ENCODE measurements at places on chromosomes 2 and 18. TPM values are rescaled to one million over a fixed set of nuclear protein-coding genes. Genes with fewer than 3 reads are reported as not detected.

GRCh38 chr18:36761186-36761698, 67.6 kb downstream of the TPGS2 start:
- H3K27me3 ChIP-seq, result no peaks in the 10 kb centered on the region
- H3K4me3 ChIP-seq, result no peak overlapping the region
- no peak for DNase-seq

DNA sequence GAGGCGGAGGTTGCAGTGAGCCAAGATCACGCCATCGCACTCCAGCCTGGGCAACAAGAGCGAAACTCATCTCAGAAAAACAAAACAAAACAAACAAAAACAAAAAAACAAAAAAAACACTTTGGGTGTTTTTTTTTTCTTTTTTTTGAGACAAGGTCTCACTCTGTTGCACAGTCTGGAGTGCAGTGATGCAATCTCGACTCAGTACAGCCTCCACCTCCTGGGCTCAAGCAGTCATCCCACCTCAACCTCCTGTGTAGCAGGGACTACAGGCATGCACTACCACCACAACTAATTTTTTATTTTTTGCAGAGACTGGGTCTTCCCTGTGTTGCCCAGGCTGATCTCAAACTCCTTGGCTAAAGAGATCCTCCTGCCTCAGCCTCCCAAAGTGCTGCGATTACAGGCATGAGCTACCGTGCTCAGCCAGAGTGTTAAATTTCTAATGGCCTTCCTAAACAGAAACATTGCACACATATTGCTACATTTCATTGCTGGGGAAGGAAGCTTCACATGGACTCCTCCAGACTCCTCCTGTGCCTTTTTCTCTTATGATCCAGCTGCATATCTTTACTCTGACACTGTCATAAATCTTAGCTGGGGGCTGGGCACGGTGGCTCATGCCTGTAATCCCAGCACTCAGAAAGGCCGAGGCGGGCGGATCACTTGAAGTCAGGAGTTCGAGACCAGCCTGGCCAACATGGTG, 19.7 kb downstream of the STARD7 start:
- H3K4me3 ChIP-seq, result no peak overlapping the region
- H3K4me1 ChIP-seq, result no peaks in the 10 kb centered on the region
- DNase-seq, result no peak
- peaks cover 58% of the 10 kb centered on the region for H3K36me3 ChIP-seq

The RFX8 gene
- total RNA-seq, result 1.1 TPM

The SOWAHC gene
- 19.5 TPM for total RNA-seq

The NEDD4L gene
- total RNA-seq, result 51.5 TPM

The ALPP gene
- not detected for total RNA-seq

The UGT1A4 gene
- not detected for total RNA-seq

The PLGLB1 gene
- total RNA-seq, result 4.5 TPM

DNA sequence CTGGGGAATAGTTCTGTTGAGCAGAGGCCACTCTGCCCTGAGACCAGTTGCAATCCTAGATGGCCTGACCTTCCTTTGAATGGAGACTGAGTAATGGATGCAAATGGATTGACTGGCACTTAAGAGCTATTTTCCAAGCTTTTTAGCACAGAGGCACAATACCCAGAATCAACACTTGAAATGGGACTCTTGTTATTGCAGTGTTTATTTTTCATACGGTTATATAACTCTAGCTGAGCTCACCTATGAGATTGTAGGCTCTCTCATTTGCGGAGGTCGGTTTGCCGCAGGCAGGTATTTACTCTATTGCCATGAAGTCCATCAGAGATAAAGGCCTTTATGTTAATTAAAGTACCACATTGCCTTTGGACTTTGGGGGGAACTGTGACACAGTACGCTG, 422.3 kb upstream of the CELF4 start:
- H3K27ac ChIP-seq, result no peak overlapping the region
- no peaks in the 10 kb centered on the region for H3K4me1 ChIP-seq
- no peaks in the 10 kb centered on the region for H3K27me3 ChIP-seq
- H3K4me3 ChIP-seq, result no peak overlapping the region

The MROH2A gene
- under 0.01 TPM for total RNA-seq

GRCh38 chr2:114254875-114255274, 187.6 kb upstream of the DPP10 start:
- no peak for DNase-seq
- no peaks in the 10 kb centered on the region for H3K27me3 ChIP-seq
- H3K27ac ChIP-seq, result no peak overlapping the region
- no peaks in the 10 kb centered on the region for H3K4me1 ChIP-seq

GRCh38 chr18:56907771-56908170, 239.1 kb upstream of the BOD1L2 start:
- no peak overlapping the region for H3K27ac ChIP-seq
- no peak for DNase-seq
- H3K4me1 ChIP-seq, result no peaks in the 10 kb centered on the region
- no peak overlapping the region for H3K4me3 ChIP-seq

The ELOA2 gene
- total RNA-seq, result not detected

DNA sequence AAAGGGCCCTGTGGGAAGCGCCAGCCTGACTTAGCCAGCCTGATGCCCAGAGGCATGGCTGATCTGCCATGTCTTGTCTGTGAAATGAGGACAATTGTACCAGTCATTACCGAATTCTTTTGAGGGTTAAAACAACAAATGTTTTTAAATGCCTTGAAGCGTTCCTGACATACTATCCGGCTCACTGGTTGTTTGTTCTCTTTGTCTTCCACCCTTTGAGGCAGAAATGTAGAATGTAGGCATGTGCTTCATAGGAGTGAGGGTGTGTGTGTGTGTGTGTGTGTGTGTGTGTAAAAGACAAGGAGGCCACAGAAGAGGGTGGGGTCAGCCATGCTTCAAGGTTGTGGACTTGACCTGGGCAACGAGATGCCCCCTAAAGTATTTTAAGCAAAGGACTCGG, 35.5 kb downstream of the TGFBRAP1 start:
- peaks cover 21% of the 10 kb centered on the region for H3K36me3 ChIP-seq
- H3K27me3 ChIP-seq, result no peaks in the 10 kb centered on the region
- no peak overlapping the region for H3K4me3 ChIP-seq
- no peak for DNase-seq

The CERKL gene
- total RNA-seq, result 5.1 TPM

DNA sequence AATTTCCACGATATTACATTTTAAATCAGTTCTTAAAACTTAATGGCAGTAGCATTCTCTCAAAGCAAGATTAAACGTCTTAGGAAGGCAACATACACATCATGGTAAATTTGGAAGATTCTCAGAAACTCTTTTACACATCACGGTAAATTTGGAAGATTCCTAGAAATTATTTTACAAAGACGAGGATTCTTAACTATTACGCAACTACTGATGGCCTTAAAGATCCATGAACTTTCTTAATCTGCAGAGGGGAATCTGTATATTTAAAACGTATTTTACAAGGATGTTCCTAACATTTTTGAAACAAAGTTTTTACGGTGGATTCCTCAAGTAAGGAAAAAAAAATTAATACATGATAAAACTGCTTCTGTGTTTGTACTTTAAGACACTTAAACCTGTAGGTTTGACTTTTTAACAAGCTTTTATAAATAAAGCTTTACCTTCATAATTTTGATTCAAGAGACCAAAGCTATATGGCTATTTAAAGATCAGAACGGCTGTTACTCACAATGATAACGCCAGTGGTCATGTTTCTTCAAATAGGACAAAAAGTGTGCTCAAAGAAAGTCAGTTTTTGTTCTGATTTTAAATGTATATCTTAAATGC, 1.7 kb downstream of the ATF2 start:
- no peak overlapping the region for H3K27ac ChIP-seq
- no peaks in the 10 kb centered on the region for H3K36me3 ChIP-seq
- no peaks in the 10 kb centered on the region for H3K4me1 ChIP-seq

The PLCL1 gene
- 12.1 TPM for total RNA-seq

DNA sequence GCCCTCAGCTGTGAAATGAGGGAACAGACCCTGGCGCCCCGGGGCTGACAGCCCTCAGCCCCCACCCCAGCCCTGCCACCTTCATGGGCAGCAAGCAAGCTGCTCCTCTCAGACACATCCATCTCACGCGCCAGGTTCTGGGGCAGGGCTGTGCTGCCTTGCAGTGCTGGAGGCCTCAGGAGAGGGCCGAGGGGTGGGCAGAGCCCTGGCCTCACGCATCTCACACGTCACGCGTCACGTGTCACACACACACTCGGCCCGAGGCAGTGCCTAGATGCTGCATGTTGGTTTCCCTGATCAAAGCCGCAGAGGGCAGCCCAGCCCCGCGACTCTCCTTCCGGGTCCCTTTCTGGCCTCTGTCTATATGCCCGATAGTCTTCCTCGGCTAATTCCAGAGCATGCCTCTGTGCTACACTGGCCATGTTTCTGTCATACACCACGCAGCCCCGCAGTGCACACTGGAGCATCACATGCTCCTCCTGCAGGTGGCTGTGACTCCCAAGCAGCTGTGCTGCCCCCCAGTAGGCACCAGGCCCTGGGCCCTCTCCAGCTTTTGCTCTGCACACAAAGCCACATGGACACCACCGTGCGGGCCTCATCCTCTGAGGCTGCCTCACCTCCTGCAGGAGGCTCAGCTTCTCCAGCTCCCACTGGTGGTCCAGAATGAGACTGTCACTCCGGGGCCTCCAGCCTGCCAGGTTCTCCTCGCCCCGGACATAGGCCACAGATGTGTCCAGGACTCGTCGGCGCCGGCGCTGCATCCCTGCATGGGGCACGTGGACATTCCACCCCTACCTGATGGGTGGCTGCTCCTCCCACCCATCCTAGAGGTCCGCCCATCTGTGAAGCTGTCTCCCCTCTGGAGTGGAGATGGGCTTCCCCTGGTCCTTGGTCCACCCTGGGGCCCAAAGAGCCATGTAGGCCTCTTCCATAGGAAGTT, 31.4 kb downstream of the AQP12A start:
- H3K36me3 ChIP-seq, result peaks cover 100% of the 10 kb centered on the region
- no peaks in the 10 kb centered on the region for H3K4me1 ChIP-seq
- H3K27me3 ChIP-seq, result no peaks in the 10 kb centered on the region

The ZBTB7C gene
- 15.7 TPM for total RNA-seq

The NEU2 gene
- total RNA-seq, result not detected

The SLC9A2 gene
- 1.0 TPM for total RNA-seq

DNA sequence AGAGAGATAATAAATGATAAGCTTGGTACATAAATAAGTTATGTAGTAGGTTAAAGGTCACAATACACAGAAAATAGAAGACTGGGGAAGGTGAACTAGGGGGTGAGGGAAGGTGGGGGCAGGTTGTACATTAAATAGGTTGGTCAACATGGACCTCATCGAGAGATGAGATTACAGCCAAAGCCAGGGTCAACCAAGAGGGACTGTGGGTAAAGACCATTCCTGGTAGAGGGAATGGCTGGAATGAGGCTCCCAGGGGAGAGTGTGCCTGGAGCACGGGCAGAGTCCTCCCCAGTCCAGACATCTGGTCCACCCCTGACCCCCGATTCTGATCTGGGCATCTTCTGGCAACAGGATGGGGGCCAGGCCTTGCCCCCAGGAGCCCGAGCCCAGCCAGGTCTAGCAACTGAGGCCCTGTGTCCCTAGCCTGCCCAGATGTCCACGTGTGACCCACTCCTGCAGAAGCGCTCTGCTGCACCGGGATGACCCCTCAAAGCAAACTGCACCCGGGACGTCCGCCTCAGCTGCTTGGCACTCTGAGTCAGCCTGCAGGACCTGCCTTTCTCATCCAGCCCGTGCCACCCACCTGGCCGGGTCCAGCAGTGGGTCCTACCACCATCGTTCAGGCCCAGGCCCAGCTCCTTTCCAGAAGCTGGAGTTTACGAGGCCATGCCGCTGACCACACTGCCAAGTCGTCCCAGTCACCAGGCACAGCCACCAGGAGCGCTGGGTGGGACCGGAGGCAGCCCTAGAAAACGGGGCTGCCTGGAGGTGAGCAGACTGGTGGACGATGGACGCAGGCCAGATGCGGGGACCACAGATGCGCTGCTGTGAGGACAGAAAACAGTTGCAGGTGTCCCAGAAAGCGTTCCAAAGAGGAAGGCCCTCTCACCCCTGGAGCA, 56.2 kb upstream of the ID2 start:
- H3K27ac ChIP-seq, result no peak overlapping the region
- no peak overlapping the region for H3K4me3 ChIP-seq
- no peaks in the 10 kb centered on the region for H3K36me3 ChIP-seq
- no peaks in the 10 kb centered on the region for H3K27me3 ChIP-seq
- no peak for DNase-seq
- peaks cover 11% of the 10 kb centered on the region for H3K4me1 ChIP-seq

DNA sequence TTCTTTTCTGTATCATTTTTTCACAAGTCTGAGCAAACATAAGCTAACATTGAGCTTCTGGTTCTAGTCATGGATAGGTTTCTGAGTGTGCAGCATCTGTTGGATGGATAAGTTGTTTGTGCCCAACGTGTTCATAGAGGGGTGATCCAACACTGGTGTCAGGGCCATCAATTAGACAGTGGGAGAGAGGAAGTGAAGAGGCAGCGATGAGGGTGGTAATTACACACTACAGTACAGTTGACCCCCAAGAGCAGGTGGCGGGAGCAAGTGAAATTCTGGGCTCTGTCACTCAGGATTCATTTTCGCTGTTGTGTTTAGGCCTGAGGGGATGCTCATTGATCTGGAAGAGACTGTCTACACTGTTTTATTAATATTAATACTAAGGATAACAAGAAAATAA, 180.0 kb upstream of the CXCR4 start:
- DNase-seq, result no peak
- no peaks in the 10 kb centered on the region for H3K36me3 ChIP-seq
- no peaks in the 10 kb centered on the region for H3K27me3 ChIP-seq

The GCG gene
- not detected for total RNA-seq

- no peak overlapping the region for H3K27ac ChIP-seq
- H3K4me3 ChIP-seq, result no peak overlapping the region
- H3K36me3 ChIP-seq, result no peaks in the 10 kb centered on the region
- H3K4me1 ChIP-seq, result no peaks in the 10 kb centered on the region
- DNase-seq, result no peak
Observed at GRCh38 chr2:6704077-6704476, 161.6 kb downstream of the CMPK2 start.

- H3K36me3 ChIP-seq, result no peaks in the 10 kb centered on the region
- H3K4me1 ChIP-seq, result peaks cover 56% of the 10 kb centered on the region
- H3K27ac ChIP-seq, result peak within 1 kb of the TSS; percentile 89
- peak; percentile 66 for DNase-seq
Observed at GRCh38 chr2:42047488-42048298, at the start of gene PKDCC. PKDCC (plus strand) TSS chr2:42048021; CDS start chr2:42048200, 179 bp downstream.

- peak overlapping the region; percentile 77 for H3K27ac ChIP-seq
- DNase-seq, result no peak
- peaks cover 22% of the 10 kb centered on the region for H3K36me3 ChIP-seq
- H3K27me3 ChIP-seq, result no peaks in the 10 kb centered on the region
Observed at GRCh38 chr18:12456441-12456840, 48.7 kb downstream of the PRELID3A start.

- H3K4me3 ChIP-seq, result peak within 1 kb of the TSS; percentile 39
- no peak for DNase-seq
Observed at GRCh38 chr2:10721396-10722251, at the start of gene ATP6V1C2. ATP6V1C2 (plus strand) TSS chr2:10721630; CDS start chr2:10722850, 1,220 bp downstream.

The LCT gene
- total RNA-seq, result 0.06 TPM

The FBLN7 gene
- 3.2 TPM for total RNA-seq

The POTEI gene
- total RNA-seq, result 0.72 TPM

The MORN2 gene
- total RNA-seq, result 16.7 TPM

All from spinal cord (tissue), 10 donors.